Stimulated activated CD8-positive, alpha-beta memory T cell treated with anti-CD3 and anti-CD28 coated beads, Interleukin-7, amount 100 ng/mL, for 1 hour (primary cell): ENCODE measurements at places on chromosomes 11 and 22.

DNA sequence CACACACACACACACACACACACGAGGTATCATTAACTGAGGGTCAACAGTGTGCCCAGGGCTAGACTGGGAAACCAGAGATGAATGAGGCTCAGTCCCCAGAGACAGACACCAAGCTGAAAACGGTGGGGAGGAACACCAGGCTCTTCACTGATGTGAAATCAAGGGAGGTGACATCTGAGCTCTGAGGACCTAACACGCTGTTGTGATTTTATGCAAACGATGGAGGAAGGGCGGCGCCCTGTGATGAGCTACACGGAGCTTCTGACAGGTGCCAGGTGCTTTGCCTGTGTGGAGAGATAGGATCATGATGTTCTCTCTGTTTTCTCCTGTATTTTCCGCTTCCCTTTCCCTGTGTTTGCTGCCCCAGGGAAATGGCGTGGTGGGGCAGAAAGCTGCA is 6.5 kb upstream of the CYB5R3 start:
- DNase-seq, result no peak

DNA sequence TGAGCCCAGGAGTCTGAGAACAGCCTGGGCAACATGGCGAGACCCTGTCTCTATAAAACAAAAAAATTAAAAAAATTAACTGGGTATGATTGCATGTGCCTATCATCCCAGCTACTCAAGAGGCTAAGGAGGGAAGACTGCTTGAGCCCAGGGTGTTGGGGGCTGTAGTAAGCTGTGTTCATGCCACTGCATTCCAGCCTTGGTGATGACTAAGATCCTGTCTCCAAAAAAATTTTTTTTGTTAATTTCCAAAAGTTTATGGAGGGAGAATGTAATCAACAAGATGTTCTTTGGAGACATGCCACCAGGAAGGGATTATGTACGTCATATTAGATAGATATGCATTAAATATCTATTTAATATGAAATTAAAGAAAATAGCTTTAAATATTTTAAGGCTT is 267.5 kb downstream of the SBF2 start:
- no peak for DNase-seq

GRCh38 chr11:75429902-75430713 is 2.9 kb downstream of the KLHL35 start:
- peak; percentile 4 for DNase-seq

DNA sequence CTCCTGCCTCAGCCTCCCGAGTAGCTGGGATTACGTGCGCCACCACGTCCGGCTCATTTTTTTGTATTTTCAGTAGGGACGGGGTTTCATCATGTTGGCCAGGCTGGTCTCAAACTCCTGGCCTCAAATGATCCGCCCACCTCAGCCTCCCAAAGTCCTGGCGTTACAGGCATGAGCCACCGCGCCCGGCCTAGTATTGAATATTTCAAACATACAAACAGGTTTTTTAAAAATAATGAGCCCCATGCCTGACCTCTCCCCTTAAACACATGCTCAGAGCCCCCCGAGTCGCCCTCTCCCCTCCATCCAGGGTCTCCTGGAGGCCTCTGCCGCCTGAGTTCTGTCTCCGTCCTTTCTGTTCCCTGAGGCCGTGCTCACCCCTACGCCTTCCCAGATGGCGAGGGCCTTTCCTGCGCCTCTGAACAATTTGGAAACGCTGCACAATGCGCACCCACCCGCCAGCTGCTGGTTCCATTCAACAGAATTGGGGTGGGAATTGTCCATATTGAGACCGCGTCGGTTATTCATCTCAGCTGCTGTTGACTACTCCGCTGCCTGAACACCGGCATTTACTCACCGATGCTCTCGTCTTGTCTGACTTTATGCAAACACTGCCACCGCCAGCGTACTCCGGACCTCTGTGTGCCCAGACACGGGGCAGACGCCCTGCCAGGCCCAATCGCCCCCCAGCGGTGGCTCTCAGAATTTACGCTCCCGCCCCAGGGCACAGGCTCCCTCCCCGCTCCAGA is 13.6 kb upstream of the RNH1 start:
- DNase-seq, result no peak

DNA sequence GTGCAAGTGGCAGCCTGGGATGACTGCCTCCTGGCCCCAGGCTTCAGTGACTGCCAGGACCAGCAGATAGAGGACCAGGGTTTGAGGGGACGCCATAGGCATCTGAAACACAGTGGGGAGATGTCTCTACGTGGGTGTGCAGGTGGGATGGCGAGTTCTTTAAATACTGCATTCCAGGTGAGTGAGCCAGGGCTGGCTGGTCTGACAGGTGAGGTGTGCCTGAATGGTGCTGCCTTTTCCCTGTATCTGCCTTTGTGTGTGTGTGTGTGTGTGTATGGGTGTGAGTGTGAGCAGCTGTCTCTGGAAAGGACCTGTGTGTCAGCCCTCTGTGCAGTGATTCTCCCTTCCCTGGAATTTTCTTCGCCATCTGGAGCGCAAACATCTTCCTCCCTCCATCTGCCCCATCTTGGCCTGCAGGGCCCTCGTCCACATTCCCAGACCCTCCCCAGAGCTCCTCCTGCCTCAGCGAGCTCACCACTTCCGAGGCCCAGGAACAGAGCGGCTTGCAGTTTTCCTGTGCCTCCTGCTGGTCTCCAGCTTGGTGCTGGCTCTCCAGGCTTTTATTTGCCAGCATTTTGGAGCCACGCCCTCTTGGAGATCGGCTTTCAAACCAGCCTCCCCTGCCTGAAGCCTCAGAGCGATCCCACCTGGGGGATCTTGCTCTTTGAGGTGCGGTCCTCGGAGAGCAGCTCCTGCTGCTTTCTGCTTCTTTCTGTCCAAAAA is at the start of gene GPHA2:
Gene GPHA2, minus strand, starts transcription at position 535 of the 723 bp plus-strand sequence. Its CDS starts 433 bp downstream, at position 102.
- no peak for DNase-seq

DNA sequence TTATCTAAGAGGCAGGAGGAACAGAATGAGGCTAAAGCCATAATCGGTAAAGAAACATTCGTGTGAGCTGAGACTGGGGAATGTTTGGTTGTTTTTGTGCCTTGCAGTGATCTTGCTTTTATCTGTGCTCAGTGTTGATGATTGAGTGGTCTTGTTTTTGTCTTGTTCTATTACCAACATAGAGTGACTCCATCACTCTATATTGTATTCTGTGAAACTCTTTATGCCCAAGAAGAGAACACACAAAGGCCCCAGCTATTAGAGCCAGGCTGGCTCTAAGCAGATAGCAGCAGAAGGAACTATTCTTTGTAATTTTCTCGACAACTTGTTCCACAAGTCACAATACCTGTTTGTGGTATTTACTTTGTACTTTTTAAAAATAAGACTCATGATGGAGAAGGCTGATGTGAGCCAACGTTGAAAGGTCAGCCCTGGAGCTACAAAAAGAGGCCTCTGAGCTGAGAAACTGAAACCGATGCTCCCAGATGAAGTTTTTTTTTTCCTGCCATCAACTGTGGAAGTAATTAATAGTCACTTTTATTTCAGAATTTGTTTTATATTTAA is 68.4 kb downstream of the LARGE1 start:
- DNase-seq, result no peak

- no peak for DNase-seq
Measured at GRCh38 chr11:70671083-70671482, 272.8 kb downstream of the CTTN start.

- no peak for DNase-seq
Measured at GRCh38 chr11:96237766-96238266, 105.2 kb downstream of the MAML2 start.

DNA sequence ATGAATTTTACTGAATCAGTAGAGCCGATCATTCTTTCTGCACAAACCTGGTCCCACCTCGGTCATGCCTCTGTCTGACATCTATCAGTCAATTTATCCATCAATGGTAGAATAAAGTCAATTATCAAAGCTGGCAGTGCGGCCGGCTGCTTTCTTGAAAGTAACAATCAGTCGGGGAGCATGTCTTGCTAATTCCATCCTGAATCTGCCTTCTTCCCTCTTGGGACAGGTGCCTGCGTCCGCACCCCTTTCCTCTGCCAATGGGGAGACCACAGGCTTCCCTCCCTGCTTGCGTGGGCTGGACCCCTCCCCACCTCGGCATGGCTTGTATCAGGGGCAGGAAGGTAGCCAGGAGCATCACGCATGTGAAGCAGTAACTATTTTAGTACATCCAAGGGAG is 962.9 kb downstream of the BRD1 start:
- no peak for DNase-seq
